ENCODE measurements at places on chromosomes 6 and 20. TPM values are rescaled to one million over a fixed set of nuclear protein-coding genes. Genes with fewer than 3 reads are reported as not detected.

RIPOR2 gene
- total RNA-seq, result 0.51 TPM

HLA-DPA1 gene
- total RNA-seq, result 1.0 TPM

TP53TG5 gene
- total RNA-seq, result under 0.01 TPM

TGM6 gene
- total RNA-seq, result not detected

MLN gene
- total RNA-seq, result not detected

PDE10A gene
- total RNA-seq, result under 0.01 TPM

GRCh38 chr6:11324453-11325015 lies 92.1 kb upstream of the NEDD9 start:
- H3K4me1 ChIP-seq, result peaks cover 3% of the 10 kb centered on the region
- DNase-seq, result no peak
- H3K27ac ChIP-seq, result no peak overlapping the region
- H3K4me3 ChIP-seq, result no peak overlapping the region
- no peaks in the 10 kb centered on the region for H3K36me3 ChIP-seq

GRCh38 chr6:100347901-100348550 lies 116.7 kb downstream of the SIM1 start:
- no peaks in the 10 kb centered on the region for H3K36me3 ChIP-seq
- H3K4me3 ChIP-seq, result no peak overlapping the region
- peaks cover 5% of the 10 kb centered on the region for H3K4me1 ChIP-seq
- no peak overlapping the region for H3K27ac ChIP-seq
- no peaks in the 10 kb centered on the region for H3K27me3 ChIP-seq
- DNase-seq, result peak; percentile 89

DNA sequence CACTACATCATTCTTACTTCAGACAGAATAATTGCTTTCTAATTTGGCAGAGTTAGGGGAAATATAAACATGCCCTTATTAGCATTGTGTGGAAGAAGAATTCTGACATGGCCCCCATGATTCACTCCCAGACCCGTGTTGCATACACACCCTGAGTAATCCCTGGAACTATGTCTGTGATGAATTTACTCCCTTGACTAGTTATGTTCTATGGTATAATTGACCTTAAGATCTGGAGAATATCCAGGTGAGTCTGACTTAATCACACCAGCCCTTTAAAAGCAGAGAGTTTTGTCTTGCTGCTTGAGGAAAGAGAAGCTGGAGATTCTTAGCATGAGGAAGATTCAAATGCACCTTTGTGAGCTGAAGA lies 262.9 kb downstream of the SOX4 start:
- peak overlapping the region; percentile 18 for H3K27ac ChIP-seq
- DNase-seq, result peak; percentile 96
- H3K4me3 ChIP-seq, result no peak overlapping the region
- H3K36me3 ChIP-seq, result no peaks in the 10 kb centered on the region
- H3K4me1 ChIP-seq, result no peaks in the 10 kb centered on the region

DNA sequence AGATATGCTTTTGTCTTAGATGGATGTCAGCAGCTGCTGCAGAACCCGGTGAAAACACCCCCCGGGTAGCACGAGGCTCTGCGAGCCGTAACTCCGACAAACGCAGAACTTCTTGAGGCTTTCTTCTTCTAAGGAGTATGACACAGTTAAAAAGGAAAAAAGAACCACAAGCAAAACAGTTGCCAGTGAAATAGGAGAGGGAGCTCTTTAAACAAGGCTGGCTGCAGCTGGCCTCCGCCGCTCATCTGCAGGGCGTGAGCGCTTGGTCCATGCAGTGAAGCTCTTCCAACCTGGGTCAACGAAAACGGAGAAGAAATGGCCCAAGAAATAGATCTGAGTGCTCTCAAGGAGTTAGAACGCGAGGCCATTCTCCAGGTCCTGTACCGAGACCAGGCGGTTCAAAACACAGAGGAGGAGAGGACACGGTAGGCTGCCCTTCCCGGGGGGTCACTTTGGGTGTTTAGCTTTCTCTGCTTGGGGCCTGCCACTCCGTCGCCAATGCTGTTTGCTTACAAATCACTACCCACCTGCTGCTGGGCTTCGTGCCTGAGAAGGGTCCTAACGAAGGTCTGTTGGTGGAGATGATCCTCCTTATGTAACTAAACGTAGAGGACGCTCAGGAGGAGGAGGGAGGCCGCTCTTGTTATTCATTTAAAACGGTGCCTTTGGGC lies 13.2 kb downstream of the SYTL3 start:
- peak; percentile 70 for DNase-seq
- no peak overlapping the region for H3K27ac ChIP-seq
- no peaks in the 10 kb centered on the region for H3K27me3 ChIP-seq
- no peak overlapping the region for H3K4me3 ChIP-seq
- no peaks in the 10 kb centered on the region for H3K36me3 ChIP-seq

DNA sequence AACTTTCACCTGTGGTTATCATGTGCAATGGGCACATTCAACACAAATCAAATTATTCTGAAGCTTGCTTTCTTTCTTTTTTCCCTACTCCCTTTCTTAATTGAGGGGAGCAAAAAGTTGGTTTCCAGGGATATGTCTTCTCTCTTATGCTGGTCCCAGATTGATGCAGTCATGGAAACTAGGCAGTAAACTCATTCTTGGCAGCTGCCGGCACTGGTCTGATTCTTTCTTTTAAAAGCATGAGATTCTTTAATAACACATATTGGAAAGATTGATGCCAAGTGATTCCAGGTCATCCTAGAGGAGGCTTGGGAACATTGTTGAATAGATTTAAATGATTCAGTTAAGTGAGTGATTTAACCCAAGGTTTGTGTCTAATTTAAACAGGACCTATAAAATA lies 29.0 kb downstream of the PTPRA start:
- H3K27me3 ChIP-seq, result no peaks in the 10 kb centered on the region
- H3K4me3 ChIP-seq, result no peak overlapping the region
- no peaks in the 10 kb centered on the region for H3K4me1 ChIP-seq
- H3K27ac ChIP-seq, result no peak overlapping the region
- H3K36me3 ChIP-seq, result no peaks in the 10 kb centered on the region
- no peak for DNase-seq

DNA sequence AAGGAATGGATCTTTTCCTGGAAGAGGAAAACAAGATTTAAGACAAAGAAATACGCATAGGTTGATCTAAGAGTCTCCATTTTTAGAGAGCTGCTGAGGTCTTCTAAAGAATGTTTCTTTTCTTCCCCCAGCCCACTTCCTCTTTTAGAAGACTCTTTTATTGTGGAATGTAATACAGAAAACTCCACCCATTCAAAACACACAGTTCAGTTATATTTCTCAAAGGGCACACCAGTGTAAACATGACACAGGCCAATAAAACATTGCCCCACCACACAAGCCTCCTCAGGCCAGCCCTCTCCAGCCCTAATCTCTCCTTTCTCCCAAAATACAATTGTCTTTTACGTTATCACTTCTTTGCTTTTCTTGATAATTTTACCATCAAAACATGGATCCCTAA lies 42.8 kb downstream of the SLC35B3 start:
- no peaks in the 10 kb centered on the region for H3K4me1 ChIP-seq
- H3K36me3 ChIP-seq, result no peaks in the 10 kb centered on the region
- no peak for DNase-seq
- no peaks in the 10 kb centered on the region for H3K27me3 ChIP-seq
- no peak overlapping the region for H3K4me3 ChIP-seq
- H3K27ac ChIP-seq, result no peak overlapping the region

DNA sequence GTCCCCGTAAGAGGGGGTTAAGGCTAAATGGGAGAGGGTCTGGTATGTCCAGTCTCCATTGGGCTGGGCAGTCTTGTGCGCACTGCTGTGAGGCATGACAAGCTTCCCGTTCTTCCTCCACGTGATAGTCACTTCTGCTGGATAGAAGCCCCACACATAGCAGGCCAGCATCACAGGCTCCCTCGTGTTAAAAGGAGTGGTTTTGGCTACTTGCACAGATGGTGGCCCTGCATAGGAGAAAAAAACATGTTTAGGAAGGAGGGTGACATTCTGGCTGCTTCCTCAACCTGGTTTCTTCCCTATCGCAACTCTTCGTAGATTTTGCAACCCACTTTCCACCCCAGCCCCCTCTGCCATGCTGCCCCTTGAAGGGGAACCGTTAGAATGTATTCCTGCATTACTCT lies 3.6 kb downstream of the HLA-DMB start:
- DNase-seq, result no peak
- H3K36me3 ChIP-seq, result no peaks in the 10 kb centered on the region
- H3K4me1 ChIP-seq, result no peaks in the 10 kb centered on the region
- H3K27ac ChIP-seq, result no peak overlapping the region
- H3K4me3 ChIP-seq, result no peak overlapping the region

GRCh38 chr6:44829836-44830235 lies 442.3 kb downstream of the CDC5L start:
- H3K27me3 ChIP-seq, result no peaks in the 10 kb centered on the region
- H3K27ac ChIP-seq, result no peak overlapping the region
- H3K4me3 ChIP-seq, result no peak overlapping the region
- no peak for DNase-seq

DNA sequence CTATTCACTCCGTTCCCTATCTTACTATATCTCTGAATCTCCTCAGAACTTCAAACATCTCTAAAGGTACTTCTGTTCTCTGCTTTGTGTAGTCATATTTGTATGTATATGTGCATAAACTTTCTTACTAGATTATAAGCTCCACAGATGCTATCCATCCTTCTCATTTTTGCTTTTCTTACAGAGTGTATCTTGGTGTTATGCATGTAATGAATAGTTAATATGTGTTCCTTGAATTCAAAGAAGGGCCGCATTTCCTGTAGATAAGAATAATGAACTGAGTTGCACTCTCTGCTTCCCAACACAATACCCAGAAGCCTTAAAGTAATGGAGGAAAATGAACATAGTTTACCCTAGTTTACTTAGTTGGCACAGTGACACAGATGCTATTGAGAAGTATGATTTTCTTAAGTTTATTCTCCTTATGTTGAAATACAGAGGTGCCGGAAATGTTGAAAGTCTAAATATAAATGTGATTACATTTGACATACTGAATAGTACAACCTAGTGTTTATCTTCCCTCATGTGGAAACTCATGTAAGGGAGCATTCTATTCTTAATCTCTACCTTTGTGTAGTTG lies 6.0 kb downstream of the NUS1 start:
- H3K27ac ChIP-seq, result no peak overlapping the region
- H3K36me3 ChIP-seq, result no peaks in the 10 kb centered on the region
- H3K4me1 ChIP-seq, result no peaks in the 10 kb centered on the region
- H3K4me3 ChIP-seq, result no peak overlapping the region
- peak; percentile 22 for DNase-seq

GRCh38 chr6:6737671-6738070 lies 149.2 kb downstream of the LY86 start:
- H3K27ac ChIP-seq, result no peak overlapping the region
- H3K4me3 ChIP-seq, result peak overlapping the region; percentile 47
- H3K36me3 ChIP-seq, result no peaks in the 10 kb centered on the region
- no peak for DNase-seq
- no peaks in the 10 kb centered on the region for H3K27me3 ChIP-seq

DNA sequence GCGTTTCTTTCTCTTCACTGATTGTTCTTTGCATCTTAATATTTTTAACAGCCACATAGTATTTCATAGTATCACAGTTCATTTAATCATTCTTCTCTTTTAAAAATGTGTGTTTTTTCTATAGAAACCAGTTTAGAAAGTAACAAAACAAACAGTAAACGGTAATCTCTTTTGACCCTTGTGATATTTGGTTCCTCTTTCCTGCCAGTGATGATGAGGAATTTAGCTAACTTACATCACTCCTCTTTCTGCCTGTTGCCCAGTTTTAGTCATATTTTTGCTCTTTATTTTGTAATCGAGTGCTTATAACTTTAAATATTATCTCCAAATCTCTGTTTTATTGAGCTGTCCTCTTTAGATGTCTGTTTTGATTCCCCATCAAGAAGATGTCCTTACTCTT lies 38.1 kb upstream of the ZBTB24 start:
- H3K36me3 ChIP-seq, result no peaks in the 10 kb centered on the region
- H3K4me3 ChIP-seq, result no peak overlapping the region
- H3K4me1 ChIP-seq, result no peaks in the 10 kb centered on the region
- H3K27ac ChIP-seq, result no peak overlapping the region
- H3K27me3 ChIP-seq, result no peaks in the 10 kb centered on the region

DNA sequence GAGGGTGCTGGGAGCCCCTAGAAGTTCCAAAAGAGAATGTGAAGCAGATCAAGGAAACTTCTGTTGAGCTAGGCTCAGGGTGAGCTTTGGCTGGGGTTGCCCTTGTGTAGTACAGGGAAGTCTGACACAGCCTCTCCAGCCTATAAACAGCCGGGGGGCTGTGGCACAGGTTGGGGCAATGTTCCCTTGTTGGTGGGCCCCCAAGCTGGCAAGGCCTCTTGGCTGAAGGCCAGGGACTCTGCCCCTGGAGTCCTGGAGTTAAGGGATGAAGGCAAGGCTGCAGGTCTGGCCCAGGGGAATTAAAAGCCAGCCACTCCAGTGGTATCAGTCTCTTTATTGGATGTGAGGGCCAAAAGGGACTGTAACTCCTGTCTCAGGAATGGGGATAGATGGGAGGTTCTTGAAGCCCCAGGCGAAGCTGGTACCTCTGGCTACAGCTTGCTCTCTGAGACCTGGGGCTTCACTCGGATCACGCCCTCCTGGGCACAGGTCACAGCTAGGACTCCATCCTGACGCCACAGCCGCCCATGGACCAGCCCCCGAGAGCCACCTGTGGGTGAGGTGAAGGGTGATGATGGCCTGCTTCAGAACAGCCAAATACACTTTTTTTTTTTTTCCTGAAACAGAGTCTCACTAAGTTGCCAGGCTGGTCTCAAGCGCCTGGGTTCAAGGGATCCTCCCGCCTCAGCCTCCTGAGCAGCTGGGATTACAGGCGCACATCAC lies 8.0 kb downstream of the SNX21 start:
- H3K27me3 ChIP-seq, result no peaks in the 10 kb centered on the region
- H3K36me3 ChIP-seq, result peaks cover 24% of the 10 kb centered on the region
- H3K4me1 ChIP-seq, result peaks cover 2% of the 10 kb centered on the region
- H3K27ac ChIP-seq, result peak overlapping the region; percentile 3
- no peak overlapping the region for H3K4me3 ChIP-seq

- H3K27me3 ChIP-seq, result peaks cover 5% of the 10 kb centered on the region
- no peak for DNase-seq
- no peaks in the 10 kb centered on the region for H3K36me3 ChIP-seq
- no peaks in the 10 kb centered on the region for H3K4me1 ChIP-seq
- H3K27ac ChIP-seq, result no peak overlapping the region
Observed at GRCh38 chr20:17437251-17437650, 93.9 kb downstream of the BFSP1 start.

GRCh38 chr6:44298055-44298803 lies 14.9 kb downstream of the AARS2 start:
- no peak overlapping the region for H3K4me3 ChIP-seq
- H3K27ac ChIP-seq, result no peak overlapping the region
- no peaks in the 10 kb centered on the region for H3K4me1 ChIP-seq
- H3K36me3 ChIP-seq, result peaks cover 15% of the 10 kb centered on the region

- H3K4me1 ChIP-seq, result no peaks in the 10 kb centered on the region
- no peak overlapping the region for H3K27ac ChIP-seq
- peak; percentile 9 for DNase-seq
- no peaks in the 10 kb centered on the region for H3K27me3 ChIP-seq
- no peak overlapping the region for H3K4me3 ChIP-seq
Observed at GRCh38 chr6:20266851-20267608, 54.8 kb upstream of the MBOAT1 start.
